ENCODE measurements at places on chromosomes 4 and X. TPM values are rescaled to one million over a fixed set of nuclear protein-coding genes. Genes with fewer than 3 reads are reported as not detected.

GRCh38 chr4:36237366-36238313, 6.7 kb downstream of the ARAP2 start:
- no peak for DNase-seq

DNA sequence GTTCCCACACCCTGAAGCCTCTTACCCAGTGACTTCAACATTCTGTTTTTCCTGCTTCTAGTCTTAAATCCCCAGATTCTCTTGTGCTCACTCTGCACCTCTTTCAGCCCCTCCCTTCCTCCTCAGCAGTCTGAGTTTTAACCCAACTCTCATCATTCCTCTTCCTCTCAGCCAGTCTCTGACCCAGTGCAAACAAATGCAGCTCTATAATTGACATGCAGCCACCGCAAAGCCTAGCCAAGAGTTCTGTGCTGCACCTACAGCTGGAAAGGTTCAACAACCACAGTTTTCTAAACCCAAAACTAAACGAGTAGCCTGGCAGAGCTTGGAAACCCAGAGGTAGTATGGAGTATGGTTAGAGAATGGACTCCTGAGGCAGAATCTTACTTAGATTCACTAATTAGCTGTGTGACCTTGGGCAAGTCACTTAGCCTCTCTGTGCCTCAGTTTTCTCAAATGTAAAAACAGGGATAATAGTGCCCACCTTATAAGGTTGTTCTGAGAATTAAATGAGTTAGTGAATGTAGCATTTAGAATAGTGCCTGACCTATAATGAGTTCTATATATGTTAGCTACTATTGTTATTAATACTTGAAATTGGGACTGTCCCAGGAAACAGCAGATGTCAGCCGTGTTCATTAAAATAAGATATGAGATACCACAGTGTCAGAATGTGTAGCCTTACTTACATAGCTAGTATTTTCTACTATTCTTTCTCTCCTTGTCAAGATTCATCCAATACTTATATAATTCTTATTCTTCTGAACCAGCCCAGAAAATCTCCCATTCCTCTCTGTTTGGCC, 3.5 kb downstream of the TMEM154 start:
- no peak for DNase-seq

- no peak for DNase-seq
These were observed 84.4 kb downstream of the CFAP299 start for GRCh38 chr4:80419946-80420345.

The RNF175 gene
- total RNA-seq = 2.5 TPM

The NAT8L gene
- 28.2 TPM for total RNA-seq

GRCh38 chr4:110628663-110629213, 5.9 kb upstream of the PITX2 start:
- no peak for DNase-seq

- DNase-seq = no peak
These were observed 26.5 kb upstream of the TSR2 start for GRCh38 chrX:54413753-54414152.

GRCh38 chrX:28638775-28639174, 51.5 kb downstream of the IL1RAPL1 start:
- no peak for DNase-seq

The PABPC1L2B gene
- total RNA-seq = not detected

DNA sequence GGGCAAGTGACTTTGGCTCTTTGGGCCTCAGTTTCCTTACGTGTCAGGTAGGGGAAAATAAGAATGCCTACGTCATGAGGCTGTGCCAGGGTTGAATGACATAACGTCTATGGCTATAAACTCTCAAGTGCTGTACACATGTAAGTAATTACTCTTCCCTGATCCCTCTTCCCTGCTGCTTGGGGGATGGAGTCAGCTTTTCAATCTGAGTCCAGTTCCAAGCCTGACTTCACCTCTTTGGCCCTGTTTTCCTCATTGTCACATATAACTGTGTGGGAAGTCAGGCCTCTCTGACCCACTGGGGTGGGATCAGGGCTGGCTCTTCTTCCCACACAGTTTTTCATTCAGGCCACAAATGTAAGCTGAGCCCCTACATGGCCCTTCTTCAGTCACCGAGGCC, 11.4 kb upstream of the CITED1 start:
- no peak for DNase-seq

The FGFBP2 gene
- not detected for total RNA-seq

The HDAC6 gene
- 196 TPM for total RNA-seq

The CCKAR gene
- not detected for total RNA-seq

- no peak for DNase-seq
These were observed 5.9 kb upstream of the SCARB2 start for GRCh38 chr4:76219299-76220055.

The SPRY1 gene
- total RNA-seq = 42.0 TPM

DNA sequence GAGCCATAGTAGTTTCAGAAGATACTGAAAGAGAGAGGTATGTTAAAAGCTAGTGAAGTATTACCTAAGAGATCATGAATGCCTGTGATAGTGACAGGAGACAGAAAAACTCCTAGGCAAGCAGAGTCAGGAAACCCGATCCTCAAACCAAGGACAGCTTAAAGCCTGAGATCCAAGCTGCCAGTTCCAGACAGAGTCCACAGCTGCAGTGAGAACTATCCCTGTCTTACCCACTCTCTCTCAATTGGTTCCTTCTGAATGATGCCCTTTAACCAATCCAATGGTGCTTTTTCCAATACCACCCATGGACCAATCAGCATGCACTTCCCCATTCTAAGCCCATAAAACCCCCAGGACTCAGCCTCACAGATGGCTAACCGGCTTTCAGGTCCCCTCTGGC, 90.4 kb upstream of the PCDH10 start:
- no peak for DNase-seq

DNA sequence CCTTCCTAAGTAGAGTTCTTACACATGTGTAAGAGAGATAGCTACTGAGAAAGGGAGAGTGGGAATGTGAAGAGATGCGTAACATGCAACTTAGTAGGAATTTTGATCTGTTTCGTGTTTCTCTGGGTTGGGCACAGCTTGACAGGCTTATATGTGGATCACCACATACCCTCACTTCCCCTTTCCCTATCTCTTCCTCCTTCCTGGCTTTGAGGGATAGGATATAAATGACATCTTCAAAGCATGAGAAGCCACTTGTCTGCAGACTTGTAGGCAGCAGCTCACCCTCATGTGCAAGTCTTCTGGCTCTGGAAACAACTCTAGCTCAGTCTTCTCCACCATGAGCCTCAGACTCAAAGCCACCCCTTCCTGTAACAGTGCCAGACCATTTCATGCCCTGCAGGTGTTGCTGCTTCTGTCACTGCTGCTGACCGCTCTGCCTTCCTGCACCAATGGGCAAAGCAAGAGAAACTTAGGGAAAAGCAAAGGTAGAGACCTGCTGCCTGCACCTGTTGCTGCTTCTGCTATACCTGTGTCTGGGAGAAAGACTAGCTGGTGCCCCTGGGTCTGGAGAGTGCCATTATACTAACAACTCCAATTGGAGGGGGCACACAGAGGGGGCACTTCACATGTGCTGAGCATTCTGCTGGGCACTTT, 5.4 kb upstream of the PF4V1 start:
- DNase-seq = no peak

DNA sequence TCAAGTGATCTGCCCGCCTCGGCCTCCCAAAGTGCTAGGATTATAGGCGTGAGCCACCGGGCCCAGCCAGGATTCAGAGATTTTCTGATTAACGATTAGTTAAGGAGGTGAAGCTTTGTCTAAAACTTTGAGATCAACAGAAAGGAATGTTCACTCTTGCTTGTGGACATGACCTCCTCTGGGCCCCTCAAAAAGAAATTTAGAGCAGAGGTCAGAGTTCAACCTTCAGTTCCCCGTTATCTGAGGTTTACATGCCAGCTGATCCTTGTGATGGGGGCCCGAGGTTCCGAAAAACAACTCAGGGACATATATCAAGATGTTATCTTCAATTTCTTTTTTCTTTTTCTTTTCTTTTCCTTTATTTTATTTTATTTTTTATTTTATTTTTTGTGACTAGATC, 54.6 kb downstream of the DDX3X start:
- no peak for DNase-seq

The PCDH19 gene
- 6.8 TPM for total RNA-seq

The TMSB15B gene
- 25.7 TPM for total RNA-seq

- DNase-seq = no peak
These were observed 17.9 kb upstream of the LAP3 start for GRCh38 chr4:17558941-17559708.

DNA sequence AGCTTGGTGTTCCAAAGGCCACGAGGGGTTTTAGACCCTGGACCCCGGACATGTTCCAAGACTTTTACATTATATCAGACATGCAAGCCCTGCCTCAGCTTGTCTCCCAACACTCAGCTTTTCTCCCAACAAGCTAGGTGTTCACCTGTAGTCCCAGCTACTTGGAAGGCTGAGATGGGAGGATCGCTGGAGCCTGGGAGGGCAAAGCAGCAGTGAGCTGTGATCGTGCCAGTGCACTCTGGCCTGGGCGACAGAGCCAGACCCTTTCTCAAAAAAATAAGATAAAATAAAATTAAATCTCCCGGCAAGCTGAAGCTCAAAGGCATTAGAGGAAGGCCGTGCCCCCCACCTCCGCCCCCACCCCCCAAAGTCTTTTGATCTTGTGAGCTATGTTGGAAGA, 13.7 kb downstream of the CTAG1A start:
- no peak for DNase-seq

DNA sequence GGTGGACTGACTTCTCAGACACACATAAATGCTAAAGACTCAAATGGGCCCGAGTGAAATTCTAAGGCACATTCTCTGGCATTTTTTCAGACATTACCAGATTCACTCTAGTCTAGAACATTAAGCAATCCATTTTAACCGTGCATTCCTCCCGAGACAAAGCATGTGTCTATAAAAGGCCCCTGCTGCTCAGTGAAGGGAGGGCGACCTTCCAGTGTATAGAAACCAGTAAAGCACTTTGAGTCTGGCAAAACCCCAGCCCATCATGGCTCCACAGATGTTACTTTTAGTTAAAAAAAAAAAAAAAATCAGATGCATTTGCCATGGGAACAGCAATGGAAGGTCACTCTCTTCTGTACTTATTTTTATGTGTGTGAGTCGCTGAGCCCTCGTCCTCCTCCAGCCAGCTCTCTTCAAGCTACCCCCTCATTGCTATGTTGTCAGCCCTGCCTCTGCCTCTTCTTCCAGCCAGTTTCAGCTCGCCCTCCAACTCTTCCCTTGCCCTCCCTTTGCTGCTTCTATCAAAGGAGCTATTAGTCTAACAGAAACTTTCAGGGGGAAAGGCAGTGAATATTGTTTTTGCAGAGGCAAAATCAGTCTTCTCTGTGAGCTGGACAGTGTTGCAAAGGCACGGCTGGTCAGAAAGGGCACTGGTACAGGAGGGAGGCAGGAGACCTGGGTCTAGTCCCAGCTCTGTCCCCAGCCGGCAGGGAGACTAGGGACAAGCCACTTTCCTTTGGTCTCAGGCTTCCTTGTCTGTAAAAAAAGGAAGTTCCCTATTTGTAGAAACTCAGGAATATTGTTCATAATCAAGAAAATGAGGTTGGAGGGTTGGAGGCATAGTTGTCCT, 644.2 kb downstream of the ZNF674 start:
- DNase-seq = no peak

GRCh38 chr4:152968806-152969394, 32.8 kb downstream of the FHDC1 start:
- DNase-seq = no peak

- no peak for DNase-seq
These were observed 35.5 kb downstream of the AMER1 start for GRCh38 chrX:64169988-64170387.

DNA sequence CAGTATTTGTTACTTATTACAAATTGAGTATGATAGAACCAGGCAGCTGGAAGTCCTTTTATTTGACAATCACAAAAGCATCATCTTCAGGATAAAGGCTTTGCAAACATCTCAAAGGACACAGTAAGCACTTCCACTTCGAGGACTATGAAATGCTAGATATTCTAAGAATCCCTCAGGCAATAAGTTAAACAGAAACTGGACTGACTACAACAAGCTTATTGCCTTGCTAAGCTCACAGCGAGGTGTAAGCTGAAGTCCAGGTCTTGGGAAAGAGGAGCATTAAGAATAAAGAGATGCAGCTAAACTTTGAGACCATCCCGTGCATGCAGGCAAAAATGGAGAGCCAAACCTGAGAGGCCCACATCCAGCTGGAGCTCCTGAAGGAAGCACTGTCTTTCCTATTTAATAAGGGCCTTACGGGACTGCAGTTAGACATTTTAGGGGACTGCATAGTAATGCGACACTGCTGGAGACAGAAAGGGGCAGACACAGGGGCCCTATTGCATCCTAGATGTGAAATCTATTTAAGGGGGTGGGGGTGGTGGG, 38.7 kb downstream of the DCHS2 start:
- DNase-seq = no peak

DNA sequence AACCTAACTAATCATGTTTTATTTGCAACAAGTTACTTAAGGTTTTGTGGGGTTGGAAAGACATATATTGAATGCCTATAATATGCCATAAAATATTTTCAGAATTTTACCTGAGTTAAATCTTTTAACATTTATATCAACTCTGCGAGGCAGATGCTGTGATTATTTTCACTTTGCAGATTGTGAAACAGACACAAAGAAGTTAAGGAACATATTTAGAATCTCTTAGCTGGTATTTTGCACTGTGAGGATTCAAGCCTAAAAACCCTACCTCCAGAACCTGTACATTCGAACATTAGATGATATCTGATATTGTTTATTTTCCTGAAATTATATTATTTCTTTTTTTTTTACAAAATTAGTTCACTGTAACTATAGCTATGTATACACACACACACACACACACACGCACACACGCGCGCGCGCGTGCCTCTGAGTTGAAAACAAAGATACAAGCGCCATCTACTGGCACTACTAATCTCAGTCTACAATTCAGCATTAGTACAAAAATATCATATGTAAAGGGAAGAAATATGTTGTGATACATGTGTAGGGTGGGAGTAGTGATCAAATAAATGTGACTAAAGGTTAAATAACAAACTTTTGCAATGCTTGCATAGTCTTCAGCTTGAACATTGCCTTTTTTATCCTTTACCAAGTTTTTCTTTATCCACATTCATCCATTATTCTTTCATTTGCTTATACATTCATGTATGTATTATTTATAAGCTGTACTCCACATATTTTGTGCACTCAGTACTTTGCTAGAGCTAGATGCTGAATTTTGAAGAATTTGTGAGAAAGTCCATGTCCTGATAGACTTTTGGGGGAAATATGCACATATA, 61.5 kb downstream of the ANXA10 start:
- peak; percentile 59 for DNase-seq

DNA sequence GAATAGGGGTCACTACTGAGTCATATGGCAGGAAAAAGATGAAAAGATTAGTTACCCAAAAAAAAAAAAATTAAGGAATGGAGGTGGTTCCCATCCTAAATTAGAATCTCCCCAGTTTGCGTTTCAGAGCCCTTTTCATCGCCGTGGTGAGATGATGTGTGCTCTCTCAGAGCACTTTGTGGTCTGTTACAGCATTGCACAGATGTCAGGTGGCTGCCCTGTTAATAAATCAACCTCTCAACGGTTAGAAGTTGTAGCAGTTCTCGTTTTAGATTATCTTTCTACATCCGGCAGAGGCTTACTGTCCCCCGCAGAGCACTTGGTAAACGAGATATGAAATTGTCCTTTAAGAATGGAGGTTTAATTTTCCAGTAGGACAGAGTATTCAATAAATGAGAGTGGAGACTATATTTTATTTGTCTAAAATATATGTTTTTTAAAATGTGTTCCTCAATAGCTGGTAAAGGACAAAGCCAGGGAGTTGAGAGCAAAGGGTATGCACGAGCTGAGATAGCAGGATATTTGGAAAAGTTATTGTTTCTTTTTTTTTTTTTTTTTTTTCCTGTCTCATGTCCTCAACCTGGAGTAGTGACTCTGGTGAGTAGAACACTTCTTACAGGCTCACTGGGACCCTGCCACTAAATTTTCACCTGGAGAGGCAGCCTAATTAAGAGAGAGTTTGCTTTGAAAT, 26.9 kb downstream of the AFF1 start:
- no peak for DNase-seq

The VMA21 gene
- 30.4 TPM for total RNA-seq

GRCh38 chr4:30269850-30270249, 450.3 kb upstream of the PCDH7 start:
- no peak for DNase-seq

Data from mesothelial cell of epicardium (in vitro differentiated cells).